A549 treated with CORT108297 at 1 μM for 4 hours (cell line): ENCODE measurements at places on chromosomes 1 and 21. TPM values are rescaled to one million over a fixed set of nuclear protein-coding genes. Genes with fewer than 3 reads are reported as not detected.

The LCE1E gene
- 0.31 TPM in 1 of 5 replicates, not detected in the others for total RNA-seq

The KLHDC7A gene
- 1.3 to 2.4 TPM (median 1.5 TPM) in 5 replicates for total RNA-seq

The ZBTB8A gene
- total RNA-seq, result 3.4 to 4.2 TPM (median 3.6 TPM) in 5 replicates

The C1orf167 gene
- total RNA-seq, result 0.09 TPM in 1 of 5 replicates, not detected in the others

The TTC39A gene
- total RNA-seq, result 0.96 to 2.2 TPM (median 1.1 TPM) in 5 replicates

The PBX1 gene
- 15.0 to 24.3 TPM (median 22.6 TPM) in 5 replicates for total RNA-seq

The TMEM52 gene
- 0.44 to 1.3 TPM (median 0.72 TPM) in 5 replicates for total RNA-seq
